ENCODE measurements at places on chromosomes 1 and 21.

- DNase-seq = no peak
Measured at GRCh38 chr1:29083317-29084195, 40.1 kb downstream of the TMEM200B start.

DNA sequence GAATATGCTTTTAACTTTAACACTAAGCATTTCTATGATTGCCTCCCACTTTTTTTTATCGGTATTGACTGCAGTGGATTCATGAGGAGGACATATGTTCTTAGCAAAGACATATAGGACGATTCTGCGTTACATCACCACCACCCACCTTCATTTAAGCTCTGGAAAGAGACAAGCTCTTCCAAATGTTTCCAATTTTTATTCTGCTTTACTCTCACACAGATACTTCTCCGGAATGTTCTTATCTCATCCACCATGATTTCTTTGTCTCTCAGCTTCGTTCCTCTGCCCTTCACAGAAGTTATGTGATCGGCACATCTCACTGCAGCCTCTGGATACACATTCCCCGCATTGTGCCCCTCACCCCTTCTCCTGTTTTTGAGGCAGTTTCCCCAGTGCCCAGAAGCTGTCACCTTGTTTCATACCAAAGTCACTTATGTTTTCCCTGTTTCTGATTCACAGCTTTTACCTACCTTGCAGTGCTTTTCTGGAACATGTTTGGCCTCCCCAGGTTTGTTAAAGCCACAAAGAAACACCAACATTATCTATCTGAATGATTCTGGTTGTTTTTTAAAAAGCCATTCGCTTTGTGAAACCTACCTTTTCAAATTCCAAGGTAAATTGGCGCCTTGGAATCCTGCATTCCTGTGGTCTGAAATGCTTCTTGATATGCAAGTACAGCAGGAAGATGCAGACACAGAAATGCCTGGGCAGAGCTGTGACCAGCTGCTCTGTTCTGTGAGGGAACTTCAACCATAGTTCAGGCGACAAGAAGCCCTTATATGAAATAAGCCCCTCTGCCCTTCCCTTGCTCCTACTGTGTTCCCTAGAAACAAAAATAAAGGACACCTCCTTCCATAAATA is 1020.2 kb downstream of the TTLL7 start:
- DNase-seq = no peak

GRCh38 chr21:42454786-42455185 is 41.2 kb downstream of the RSPH1 start:
- DNase-seq = no peak

- DNase-seq = no peak
Measured at GRCh38 chr1:201466492-201466891, 2.5 kb downstream of the PHLDA3 start.

DNA sequence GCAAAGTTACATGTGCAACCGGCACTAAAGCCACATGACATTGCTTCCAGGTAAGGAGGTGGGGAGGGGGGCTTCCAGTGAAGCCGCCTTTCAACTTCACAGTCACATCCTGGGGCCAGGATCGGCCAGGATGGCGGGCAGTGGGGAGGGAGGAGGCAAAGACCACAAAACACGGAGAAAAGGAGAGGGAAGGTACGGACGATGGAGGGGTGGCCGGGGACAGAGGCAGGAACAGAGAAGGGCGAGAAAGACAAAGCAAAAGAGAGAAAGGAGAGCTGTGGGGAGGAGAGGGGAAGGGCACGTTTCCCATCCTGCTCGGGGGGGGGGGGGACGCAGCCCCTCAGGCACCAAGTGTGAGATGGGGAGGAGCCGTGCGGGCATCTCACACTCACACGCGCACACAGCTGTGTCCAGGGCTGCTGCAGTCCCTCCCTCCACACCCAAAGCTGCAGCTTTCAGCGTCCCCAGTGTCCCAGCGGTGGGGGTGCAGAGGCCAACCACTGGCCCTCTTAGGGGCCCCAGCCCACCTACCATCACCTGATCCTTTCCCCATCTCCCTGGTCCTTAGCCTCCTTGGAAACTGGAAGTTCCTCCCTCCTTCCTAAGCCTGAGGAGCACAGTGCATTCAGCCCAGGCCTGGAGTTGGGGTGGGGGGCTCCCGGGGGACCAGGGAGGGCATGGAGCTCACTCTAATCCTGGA is 2.4 kb downstream of the SH2D5 start:
- DNase-seq = no peak

- no peak for DNase-seq
Measured at GRCh38 chr21:32256873-32257620, 21.8 kb downstream of the MIS18A start.

GRCh38 chr1:216390956-216391355 is 32.3 kb downstream of the USH2A start:
- DNase-seq = no peak

- DNase-seq = no peak
Measured at GRCh38 chr21:34147792-34148418, 74.5 kb downstream of the MRPS6 start.

DNA sequence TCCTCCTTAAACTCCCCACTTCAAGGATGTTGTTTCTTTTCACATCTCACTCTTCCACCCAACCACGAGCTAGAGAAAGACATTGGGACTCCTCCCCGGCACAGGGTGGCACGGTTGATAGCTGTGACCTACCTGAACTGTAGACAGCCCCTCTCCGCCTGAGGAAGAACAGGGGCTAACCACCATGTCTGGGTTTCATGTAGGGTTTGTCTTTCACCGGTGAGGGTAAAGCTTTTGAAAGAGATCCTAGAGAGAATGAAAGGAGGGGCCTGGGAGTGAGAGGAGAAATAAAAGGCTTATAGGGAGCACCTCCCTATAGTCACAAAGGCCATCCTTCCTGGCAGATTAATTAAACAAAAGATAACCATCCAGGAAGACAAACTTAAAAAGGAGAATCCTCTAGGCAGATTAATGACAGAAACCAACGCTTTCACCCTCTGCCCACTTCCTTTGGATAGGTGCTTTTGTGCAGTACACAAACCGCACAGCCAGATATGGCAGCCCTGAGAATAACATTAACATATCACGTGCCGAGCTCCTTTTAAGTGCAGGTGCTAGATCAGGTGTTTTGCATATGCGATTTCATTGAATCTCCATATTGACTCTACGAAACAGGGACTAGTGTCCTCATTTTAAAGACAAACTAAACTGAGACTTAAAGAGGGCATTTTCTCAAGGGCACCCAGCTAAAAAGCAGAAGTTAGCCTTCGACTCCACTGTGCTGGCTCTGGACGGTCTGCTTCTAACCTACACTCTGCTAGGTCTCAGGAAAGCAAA is 178.1 kb upstream of the RUNX1 start:
- peak; percentile 76 for DNase-seq

- no peak for DNase-seq
Measured at GRCh38 chr1:205505076-205505729, 734 bp downstream of the CDK18 start.

- no peak for DNase-seq
Measured at GRCh38 chr1:109468903-109469302, 2.6 kb downstream of the SYPL2 start.

GRCh38 chr1:201678264-201679101 is 139.6 kb downstream of the NAV1 start:
- no peak for DNase-seq

DNA sequence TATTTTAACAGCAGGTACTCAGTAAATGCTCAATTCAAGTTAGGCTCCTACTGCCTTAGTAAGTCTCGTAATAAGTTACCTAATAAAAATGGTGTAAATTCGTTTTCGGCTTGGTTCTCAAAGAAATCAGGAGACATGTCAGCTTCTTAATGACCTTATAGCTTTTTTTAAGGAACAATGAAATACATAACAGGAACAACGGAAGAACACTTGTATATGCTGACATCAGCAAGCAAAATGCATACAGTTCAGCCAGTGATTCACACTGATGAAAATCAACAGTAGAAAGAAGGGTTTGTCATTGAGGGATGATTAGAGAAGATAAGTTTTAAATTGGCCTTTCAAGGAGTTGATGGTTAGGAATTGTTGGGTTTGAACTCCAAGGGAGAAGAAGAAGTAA is 13.3 kb downstream of the RPTN start:
- DNase-seq = no peak

DNA sequence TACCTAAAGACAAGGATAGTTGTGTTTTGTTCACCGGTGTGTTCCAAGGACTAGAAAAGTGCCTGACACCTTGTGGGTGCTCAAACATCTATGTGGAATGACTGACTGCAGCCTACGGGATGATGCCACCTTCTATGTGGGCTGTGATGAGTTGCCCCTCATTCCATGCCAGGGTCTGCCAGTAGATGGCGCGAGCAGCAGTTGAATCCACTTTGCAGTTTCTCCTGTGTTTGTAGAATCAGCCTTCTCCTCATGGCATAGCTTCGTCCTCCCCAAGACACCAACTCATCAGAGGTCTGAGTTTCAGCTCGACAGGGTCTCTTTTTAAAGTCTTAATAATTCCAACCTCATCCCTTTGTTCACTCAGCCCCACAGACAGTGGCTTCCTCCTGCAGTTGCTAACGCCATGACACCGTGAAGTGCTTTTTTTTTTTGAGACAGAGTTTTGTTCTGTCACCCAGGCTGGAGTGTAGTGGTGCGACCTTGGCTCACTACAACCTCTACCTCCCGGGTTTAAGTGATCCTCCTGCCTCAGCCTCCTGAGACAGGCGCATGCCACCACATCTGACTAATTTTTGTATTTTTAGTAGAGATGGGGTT is 133.7 kb downstream of the CAPN8 start:
- peak; percentile 64 for DNase-seq

GRCh38 chr1:186218654-186219352 is 156.2 kb downstream of the TPR start:
- no peak for DNase-seq

DNA sequence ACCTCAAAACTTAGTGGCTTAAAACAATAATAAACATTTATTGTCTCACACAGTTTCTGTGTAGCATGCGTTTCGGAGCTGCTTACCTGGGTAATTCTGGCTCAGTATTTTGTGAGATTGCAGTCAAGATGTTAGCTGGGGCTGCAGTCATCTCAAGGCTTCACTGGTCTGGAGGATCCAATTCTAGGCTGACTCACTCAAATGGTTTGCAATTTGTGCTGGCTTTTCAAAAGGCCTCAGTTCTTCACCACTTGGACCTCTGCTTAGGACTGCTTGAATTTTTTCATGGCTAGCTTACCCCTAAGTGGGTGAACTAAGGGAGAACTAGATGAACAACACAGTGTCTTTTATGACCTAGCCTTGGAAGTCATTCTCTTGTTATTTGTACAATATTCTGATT is 21.0 kb downstream of the XPR1 start:
- no peak for DNase-seq

GRCh38 chr1:43975249-43975961 is 645 bp downstream of the ATP6V0B start:
- peak; percentile 77 for DNase-seq

DNA sequence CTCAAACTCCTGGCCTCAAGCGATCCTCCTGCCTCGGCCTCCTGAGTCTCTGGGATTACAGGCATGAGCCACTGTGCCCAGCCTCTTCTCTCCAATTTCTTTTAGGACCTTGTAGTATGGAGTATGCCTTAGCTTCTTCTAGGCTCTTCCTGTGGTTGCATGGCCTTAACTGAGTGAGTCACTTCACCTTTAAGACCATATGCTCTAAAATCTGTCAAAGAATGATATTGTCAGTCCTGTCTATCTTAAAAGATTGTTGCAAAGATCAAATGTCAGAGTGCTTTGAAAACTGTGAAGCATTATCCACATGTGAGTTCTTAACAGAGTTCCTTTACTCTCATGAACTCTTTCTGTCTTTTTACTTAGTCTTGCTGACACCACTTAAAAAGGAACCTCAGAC is 37.2 kb downstream of the ATP2B4 start:
- no peak for DNase-seq

DNA sequence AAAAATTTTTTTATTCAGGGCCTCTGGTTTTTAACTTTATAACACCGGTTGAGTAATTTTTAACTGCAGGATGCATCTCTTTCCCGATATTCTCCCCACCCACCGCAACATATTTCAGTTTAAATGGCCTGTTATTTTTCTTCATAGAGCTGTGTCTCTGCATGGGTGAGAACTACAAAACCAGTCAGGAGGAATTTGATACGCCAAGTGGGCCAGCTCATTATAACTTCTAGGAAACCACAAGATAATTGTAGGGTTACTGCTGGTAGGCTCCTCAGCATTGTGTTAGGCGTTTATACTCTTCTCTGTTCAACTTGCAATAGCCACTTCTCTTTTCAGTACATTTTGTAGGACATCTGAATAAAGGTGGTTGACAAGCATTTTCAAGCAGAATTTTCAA is 169.7 kb downstream of the PBX1 start:
- peak; percentile 2 for DNase-seq

DNA sequence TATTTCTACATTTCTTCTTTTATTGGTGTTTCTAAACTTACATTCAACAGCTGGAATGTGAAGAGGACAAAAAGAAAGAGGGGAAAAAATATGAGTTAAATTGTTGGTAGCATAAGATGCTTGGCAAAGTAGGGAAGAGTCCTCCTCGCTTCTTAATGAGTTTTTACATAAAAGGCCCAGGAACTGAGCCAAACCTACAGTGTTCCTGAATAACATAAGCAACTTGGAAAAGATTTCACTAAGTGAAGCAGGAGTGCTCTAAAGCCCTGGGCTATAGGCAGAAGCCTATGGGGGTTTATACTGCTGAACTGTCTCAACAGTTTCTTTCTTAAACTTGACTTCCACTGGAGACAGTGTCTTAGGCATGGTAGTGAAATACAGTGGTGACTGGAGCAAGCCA is 115.0 kb upstream of the USP25 start:
- DNase-seq = no peak

DNA sequence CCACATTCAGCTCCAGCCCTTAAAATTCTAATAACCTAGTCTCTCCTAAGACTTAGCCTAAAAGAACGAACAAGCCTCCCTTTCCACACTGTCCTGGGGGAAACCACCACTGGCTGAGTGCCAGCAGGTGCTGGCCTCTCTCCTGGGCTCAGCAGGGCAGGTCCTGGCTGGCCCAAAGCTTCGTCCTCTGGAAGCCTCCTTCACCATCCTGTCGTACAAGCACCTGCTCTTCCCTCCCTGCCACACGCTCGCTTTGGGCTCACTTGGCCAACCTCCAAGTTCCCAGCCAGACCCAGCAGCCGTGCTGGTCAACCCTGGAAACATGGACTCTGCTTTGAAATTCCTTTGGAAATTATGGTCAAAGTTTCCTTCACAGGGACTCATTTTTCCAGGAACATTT is 58.2 kb upstream of the SLC25A33 start:
- no peak for DNase-seq

GRCh38 chr1:15475752-15476314 is at the start of gene CELA2B:
TSS of gene CELA2B (plus strand) at chr1:15476104. CDS start at chr1:15476126, 22 bp downstream.
- DNase-seq = no peak

- no peak for DNase-seq
Measured at GRCh38 chr1:234727018-234727940, 117.3 kb upstream of the IRF2BP2 start.

All from KBM-7 (cell line).